ENCODE measurements at places on chromosomes 7 and 10. TPM values are rescaled to one million over a fixed set of nuclear protein-coding genes. Genes with fewer than 3 reads are reported as not detected.

The SPDYE18 gene
- not detected for total RNA-seq

The ZNF467 gene
- 16.5 TPM for total RNA-seq

The SHTN1 gene
- 25.3 TPM for total RNA-seq

The PAPOLB gene
- total RNA-seq = not detected

The TUBAL3 gene
- not detected for total RNA-seq

The TFEC gene
- 1.8 TPM for total RNA-seq

The PALD1 gene
- total RNA-seq = 2.0 TPM

The GALNT17 gene
- total RNA-seq = 7.8 TPM

The LGI1 gene
- 2.0 TPM for total RNA-seq

The KLF14 gene
- total RNA-seq = not detected

The HOXA3 gene
- total RNA-seq = not detected

The SPDYE16 gene
- not detected for total RNA-seq

The BMPER gene
- total RNA-seq = 4.4 TPM

The ACSM6 gene
- not detected for total RNA-seq

The DLG5 gene
- 55.2 TPM for total RNA-seq

The UBE2D4 gene
- 13.9 TPM for total RNA-seq

The LIPM gene
- total RNA-seq = not detected

The MARVELD1 gene
- total RNA-seq = 79.2 TPM

The RASSF4 gene
- total RNA-seq = 83.0 TPM

The PRKG1 gene
- 2.8 TPM for total RNA-seq

The TCAF1 gene
- 90.8 TPM for total RNA-seq

The CYP26C1 gene
- not detected for total RNA-seq

The ITPRID1 gene
- not detected for total RNA-seq

The CALML3 gene
- not detected for total RNA-seq

The LRGUK gene
- total RNA-seq = 0.43 TPM

The RBP4 gene
- total RNA-seq = 0.36 TPM

The HHEX gene
- not detected for total RNA-seq

The COL13A1 gene
- 0.86 TPM for total RNA-seq

The CBX3 gene
- total RNA-seq = 141 TPM

The CCL26 gene
- not detected for total RNA-seq

The TDRD1 gene
- total RNA-seq = not detected

The BTBD16 gene
- total RNA-seq = not detected

The EEPD1 gene
- 4.9 TPM for total RNA-seq

The CRPPA gene
- 3.9 TPM for total RNA-seq

The PPP1R17 gene
- not detected for total RNA-seq

The STARD3NL gene
- total RNA-seq = 84.0 TPM

The ERVW-1 gene
- total RNA-seq = 0.19 TPM

The MMD2 gene
- not detected for total RNA-seq

The AKR1C4 gene
- total RNA-seq = not detected

The WEE2 gene
- not detected for total RNA-seq

The OR2A25 gene
- total RNA-seq = not detected

The CHST15 gene
- 20.6 TPM for total RNA-seq

The SPAM1 gene
- not detected for total RNA-seq

The CACNA2D1 gene
- total RNA-seq = 65.4 TPM

The SLC13A1 gene
- not detected for total RNA-seq

The CYP2E1 gene
- total RNA-seq = 2.2 TPM
